K562 (cell line): ENCODE measurements at places on chromosomes 6 and 20. TPM values are rescaled to one million over a fixed set of nuclear protein-coding genes. Genes with fewer than 3 reads are reported as not detected.

Gene TCF21
- total RNA-seq = not detected in 2 replicates

Gene CPXM1
- total RNA-seq = 0.47 and 0.49 TPM in 2 replicates

Gene GNMT
- 0.18 and 0.29 TPM in 2 replicates for total RNA-seq

Gene DEFB112
- not detected in 2 replicates for total RNA-seq

Gene AVP
- total RNA-seq = not detected in 2 replicates

Gene CYP24A1
- total RNA-seq = not detected in 2 replicates

Gene SIGLEC1
- 0.04 and 0.07 TPM in 2 replicates for total RNA-seq

Gene HLA-DRA
- 1.8 and 2.4 TPM in 2 replicates for total RNA-seq

Gene MYLIP
- total RNA-seq = 32.5 and 34.4 TPM in 2 replicates
